ENCODE measurements at places on chromosomes 13 and 19. TPM values are rescaled to one million over a fixed set of nuclear protein-coding genes. Genes with fewer than 3 reads are reported as not detected.

C19orf44 gene
- total RNA-seq, result 2.7 TPM

LMO7 gene
- total RNA-seq, result 43.2 TPM

CLEC17A gene
- not detected for total RNA-seq

LILRB4 gene
- not detected for total RNA-seq

ATP4B gene
- total RNA-seq, result not detected

ZNF835 gene
- not detected for total RNA-seq

SOX21 gene
- 0.35 TPM for total RNA-seq

LRRC63 gene
- total RNA-seq, result 0.08 TPM

EDNRB gene
- not detected for total RNA-seq

SPTBN4 gene
- 0.67 TPM for total RNA-seq

MIER2 gene
- 18.9 TPM for total RNA-seq

ACP7 gene
- not detected for total RNA-seq

CEACAM19 gene
- 7.7 TPM for total RNA-seq

ZNF578 gene
- total RNA-seq, result not detected

ZNF766 gene
- 11.2 TPM for total RNA-seq

RAB3D gene
- 3.9 TPM for total RNA-seq

KIR2DL4 gene
- total RNA-seq, result not detected
